ENCODE measurements at places on chromosomes 1 and 21.

GRCh38 chr1:9289711-9290485 lies 2.8 kb upstream of the SPSB1 start:
- DNase-seq: no peak

GRCh38 chr1:88943241-88943640 lies 49.2 kb downstream of the KYAT3 start:
- DNase-seq: no peak

DNA sequence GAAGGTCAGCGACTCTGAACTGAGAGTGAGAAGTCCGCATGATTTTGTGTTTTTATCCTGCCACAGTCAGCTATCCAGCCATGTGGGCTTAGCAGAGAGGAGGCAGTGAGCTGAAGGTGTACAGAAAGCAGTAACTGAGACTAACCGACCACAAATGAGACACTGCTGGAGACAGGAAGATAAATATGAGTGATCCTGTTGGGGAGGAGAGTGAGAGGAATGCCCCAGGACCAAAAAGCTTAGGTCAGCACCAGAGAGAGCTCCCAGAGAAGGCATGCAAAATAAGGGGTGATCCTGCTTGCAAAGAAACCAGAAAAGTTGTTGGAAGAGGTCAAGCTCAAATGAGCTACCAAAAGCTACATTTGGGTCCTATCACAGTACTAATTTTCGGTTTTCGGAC lies 63.7 kb downstream of the HLCS start:
- no peak for DNase-seq

- DNase-seq: no peak
These were observed 48.1 kb downstream of the PCNT start for GRCh38 chr21:46372014-46372485.

DNA sequence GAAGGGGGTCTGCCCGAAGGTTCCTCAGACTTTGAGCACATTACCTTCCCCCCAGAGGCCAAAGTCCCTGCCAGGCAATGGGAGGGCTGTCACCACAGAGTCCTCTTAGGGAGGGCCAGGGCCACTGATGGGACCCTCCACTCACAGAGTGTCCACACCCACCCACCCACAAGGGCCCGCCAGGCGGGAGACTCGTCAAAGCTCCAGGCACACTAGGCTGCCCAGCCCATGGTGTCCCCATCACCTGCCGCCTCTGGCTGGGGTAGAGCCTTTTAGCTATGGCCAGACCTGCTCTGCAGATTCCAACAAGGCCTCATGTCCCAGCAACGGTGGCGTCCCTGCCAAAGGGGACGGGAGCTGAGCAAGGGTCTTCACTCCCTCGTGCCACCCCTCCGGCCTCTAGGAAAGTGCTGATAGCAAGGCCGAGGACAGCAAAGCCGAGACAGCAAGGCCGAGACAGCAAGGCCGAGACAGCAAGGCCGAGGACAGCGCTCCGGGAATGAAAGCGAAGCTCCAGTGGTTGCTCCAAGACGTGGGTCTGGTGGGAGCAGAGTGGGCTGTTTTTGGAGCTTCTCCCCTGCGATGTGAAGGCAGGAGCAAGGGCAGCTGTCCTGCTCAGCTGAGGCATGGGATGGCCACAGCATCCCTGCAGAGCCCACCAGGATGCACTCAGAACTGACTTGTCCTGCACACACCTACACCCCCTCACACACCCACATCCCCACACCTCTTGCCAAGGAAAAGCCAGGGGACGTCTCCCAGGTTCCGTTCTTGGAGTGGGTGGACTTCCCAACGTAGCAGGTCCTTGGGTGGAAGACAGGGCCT lies 123.4 kb downstream of the CRYAA start:
- DNase-seq: no peak

DNA sequence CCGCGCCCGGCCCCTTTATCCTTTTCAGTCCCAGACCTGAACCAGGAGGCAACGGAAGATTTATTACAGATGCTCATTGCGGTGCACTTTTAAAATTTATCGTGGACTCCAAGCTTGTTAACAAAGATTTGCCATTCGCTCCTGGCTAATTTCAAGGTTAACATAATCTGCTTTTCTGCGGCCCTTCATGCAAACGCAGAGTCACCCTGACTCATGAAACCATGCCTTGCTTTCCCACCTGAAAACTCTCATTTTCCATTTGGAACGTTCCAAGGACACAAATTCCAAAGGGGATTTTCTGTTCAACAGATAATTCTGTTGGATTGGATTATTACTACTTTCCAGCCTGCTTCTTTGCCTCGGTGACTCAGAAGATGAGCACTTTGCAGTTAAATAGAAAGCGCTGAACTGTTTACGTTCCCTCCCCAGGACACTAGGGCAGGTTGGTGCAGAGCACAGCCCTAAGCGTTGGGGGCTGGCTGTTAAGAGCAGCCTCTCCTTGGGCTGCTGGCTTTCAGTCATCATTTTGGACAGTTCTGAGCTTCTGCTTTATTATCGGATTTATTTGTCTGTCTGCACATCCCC lies 51.1 kb downstream of the CD247 start:
- DNase-seq: no peak

DNA sequence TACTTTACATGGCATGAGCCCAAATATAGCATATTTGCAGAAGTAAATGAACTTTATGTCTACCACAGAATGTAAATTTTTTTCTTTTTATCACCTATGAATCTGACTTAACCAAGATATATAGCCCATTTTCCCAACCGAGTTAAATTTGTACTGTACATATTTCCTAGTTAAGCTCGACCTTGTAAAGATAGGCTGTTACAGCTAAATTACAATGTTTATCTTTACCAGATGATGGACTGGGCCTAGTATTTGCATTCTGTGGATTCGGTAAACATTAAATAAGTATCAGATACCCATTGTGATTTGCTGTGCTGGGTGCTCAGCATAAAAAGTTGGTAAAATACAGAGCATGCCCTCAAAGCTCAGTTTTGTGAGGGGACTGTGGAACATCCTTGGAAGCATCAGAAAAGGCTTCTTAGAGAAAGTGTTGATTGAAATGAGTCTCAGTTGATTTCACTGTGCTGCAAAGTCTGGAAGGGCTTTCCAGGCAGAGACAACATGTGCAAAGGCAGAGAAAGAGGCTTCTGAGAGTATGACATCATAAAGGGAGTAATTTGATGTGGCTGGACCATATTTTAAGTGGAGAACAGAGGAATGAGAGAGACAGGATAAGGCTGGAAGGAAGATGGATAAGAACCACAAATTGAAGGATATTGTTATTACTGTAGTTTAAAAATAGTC lies 27.4 kb downstream of the MORC3 start:
- no peak for DNase-seq

DNA sequence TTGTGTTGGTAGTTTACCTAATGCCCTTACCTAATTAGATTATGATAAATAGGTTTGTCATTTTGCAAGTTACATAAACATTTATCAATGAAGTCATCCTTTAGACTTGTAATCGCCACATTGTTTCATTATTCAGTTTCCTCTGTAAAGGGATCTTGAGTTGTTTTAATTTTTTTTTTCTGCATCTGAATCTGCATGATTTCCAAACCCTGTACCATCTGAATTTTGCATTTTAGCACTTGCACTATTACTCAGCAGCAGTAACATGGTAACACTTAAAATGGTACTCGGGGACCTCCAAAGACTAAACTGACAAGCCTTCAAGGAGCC lies 12.4 kb downstream of the TARDBP start:
- DNase-seq: no peak

DNA sequence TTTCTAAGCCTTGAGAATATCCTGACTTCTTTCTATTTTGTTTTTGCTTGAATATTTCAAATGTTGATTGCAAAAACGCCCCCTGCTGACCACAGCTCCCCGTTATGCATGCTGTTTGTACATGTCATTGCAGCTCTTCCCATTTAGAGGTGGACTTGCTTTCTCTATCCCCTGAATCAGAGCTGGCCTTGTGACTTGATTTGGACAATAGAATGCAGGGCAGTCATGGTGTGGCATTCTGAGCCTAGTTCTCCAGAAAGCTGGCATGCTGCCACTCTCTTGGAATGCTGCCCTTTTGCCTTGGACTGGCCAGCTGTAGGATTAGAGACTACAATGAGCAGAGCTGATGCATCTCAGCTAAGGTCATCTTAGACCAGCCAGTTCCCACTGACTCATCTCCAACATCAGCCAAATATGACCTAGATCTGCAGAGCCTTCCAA lies 1561.5 kb downstream of the MRPL39 start:
- no peak for DNase-seq

DNA sequence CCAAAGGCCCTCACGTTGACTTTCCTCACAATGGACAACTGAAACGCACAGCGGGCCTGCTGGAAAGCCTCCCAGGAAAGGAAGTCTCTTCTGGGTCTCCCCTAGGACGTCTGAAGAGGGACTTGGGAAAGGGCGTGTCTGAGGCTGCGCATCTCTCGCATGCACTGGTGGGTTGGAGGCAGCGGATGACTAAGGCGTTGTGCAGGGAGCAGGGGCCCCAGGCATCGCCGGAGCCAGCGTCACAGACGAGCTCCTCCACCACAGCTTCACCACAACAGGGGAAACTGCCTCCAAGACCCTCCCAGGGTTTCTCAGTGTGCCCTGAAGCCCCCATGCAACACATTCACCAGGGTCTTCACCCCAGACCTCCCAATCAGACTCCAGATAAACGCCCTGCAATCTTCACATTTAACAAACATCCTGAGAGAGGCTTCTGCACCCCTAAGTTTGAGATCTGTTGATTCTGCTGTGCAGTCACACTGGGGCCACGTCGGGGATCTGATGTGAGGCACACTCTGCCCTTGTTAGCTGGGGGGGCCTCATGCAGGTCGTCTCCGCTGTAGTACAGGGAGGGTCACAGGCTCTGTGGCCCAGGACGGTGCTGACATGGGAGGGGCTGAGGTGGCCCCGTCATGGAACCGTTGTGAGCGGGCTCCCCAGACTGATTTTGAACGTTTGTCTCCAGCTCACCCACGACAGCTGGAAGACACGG lies 7.0 kb upstream of the TFF1 start:
- no peak for DNase-seq

DNA sequence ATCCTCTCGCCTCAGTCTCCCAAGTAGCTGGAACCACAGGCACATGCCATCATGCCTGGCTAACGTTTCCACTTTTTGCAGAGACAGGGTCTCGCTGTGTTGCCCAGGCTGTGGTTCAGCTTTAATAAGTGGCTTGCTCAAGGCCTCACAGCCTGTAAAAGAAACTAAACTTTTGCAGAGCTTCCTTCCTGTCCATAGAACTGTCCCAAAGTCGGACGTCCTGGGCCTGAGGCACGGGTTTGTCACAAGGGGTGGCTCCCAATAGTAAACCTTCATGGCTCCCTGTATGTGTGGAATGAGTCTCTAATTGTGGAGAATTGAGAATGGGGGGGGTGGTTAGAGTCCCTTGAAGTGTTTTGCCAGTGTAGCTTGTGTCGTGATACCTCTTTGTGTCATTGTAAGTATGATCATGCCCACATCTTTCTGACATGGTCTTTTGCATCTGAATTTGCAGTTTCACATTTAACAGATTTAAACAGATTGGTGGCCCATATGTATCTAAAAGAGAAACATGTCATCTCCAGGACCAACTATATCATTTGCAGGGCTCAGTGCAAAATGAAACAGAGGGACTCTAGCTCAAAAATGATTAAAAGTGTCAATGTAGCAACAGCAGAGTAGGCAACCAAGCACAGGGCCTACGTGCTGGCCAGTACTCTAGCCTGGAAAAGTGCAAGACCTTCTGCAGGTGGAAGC lies 332.1 kb downstream of the KIF26B start:
- no peak for DNase-seq

GRCh38 chr1:31569596-31570173 lies 6.6 kb upstream of the TINAGL1 start:
- DNase-seq: no peak

- no peak for DNase-seq
These were observed 1.7 kb upstream of the BMP8A start for GRCh38 chr1:39489567-39490239.

- DNase-seq: no peak
These were observed 3.3 kb downstream of the USP24 start for GRCh38 chr1:55211863-55212262.

DNA sequence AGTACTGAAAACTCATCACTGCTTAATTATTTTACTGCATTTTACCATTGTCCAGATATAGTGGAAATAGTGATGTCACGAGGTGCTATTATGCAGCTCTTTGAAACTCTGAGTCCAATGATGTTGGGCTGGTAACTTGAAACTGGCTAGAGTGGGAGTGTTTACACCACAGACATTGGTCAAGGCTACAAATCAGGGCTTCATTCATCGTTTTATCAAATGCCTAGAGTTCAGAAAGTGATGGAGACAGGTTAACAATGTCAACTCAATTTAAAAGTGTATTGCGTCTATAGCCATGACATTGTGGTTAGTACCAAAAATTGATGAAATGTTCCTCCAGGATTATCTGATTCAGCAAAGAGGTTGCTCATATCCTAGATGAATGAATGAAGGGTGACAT lies 12.7 kb downstream of the PADI1 start:
- no peak for DNase-seq

DNA sequence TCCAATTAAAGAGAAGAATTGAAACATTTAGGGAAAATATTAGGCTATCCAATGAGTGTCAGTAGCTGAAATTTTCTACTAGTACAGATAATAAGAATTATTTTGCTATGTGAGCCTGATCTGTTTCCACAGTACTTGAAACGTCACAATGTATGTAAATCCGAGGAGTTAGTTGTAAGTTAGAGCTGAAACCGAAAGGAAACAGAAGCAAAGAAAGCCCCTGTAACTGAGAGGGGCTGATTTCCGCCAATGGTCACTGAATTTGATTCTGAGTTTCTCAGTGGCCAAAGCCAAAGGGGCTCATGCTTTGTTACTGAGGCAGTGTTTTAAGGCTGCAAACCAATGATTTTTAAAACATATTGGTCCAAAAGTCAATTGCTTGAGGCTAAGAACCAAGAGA lies 168.3 kb upstream of the DUSP10 start:
- DNase-seq: no peak

DNA sequence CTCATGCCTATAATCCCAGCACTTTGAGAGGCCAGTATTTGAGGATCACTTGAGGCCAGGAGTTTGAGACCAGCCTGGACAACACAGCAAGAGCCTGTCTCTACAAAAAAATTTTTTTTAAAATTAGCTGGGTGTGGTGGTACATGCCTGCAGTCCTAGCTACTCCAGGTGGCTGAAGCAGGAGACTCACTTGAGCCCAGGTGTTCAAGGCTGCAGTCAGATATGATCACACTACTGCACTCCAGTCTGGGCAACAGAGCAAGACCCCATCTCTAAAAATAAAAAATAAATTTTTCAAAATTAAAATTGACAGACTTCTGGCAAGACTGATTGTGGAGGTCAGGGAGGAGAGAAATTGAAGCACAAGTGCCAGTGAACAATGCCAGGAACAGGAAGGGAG lies 60.8 kb downstream of the ST3GAL3 start:
- DNase-seq: no peak

DNA sequence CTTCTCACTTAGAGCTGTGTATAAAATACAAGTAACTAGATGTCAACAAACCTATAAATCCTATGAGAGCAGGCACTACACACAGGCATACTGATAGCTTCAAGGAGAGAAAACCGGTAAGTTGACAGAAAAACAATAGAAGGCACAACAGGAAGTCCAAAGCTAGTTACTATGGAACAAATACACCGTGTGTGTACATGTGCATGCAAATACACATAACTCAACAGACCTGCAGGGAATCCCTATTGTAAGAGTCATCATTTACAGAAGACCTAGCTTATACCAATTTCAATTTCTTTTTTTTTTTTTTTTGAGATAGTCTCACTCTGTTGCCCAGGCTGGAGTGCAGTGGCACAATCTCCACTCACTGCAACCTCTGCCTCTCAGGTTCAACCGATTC lies 26.3 kb downstream of the JAK1 start:
- DNase-seq: no peak

GRCh38 chr1:65493802-65494201 lies 73.3 kb downstream of the LEPR start:
- DNase-seq: no peak

- no peak for DNase-seq
These were observed 356.4 kb upstream of the ESRRG start for GRCh38 chr1:217079584-217079983.

- DNase-seq: no peak
These were observed 90.3 kb downstream of the DISP1 start for GRCh38 chr1:222905151-222905550.
